ENCODE measurements at places on chromosomes 7 and 10. TPM values are rescaled to one million over a fixed set of nuclear protein-coding genes. Genes with fewer than 3 reads are reported as not detected.

The NRG3 gene
- total RNA-seq = 0.84 TPM

The DNAJC12 gene
- 2.0 TPM for total RNA-seq

The BAMBI gene
- 8.8 TPM for total RNA-seq

The LLCFC1 gene
- not detected for total RNA-seq

The SLC29A4 gene
- total RNA-seq = 2.9 TPM

The MRLN gene
- not detected for total RNA-seq

The HOXA10 gene
- 23.1 TPM for total RNA-seq

The TMEM140 gene
- total RNA-seq = 20.5 TPM

The FAM237B gene
- total RNA-seq = not detected

The TUBAL3 gene
- total RNA-seq = not detected

The RBAK gene
- 7.5 TPM for total RNA-seq

The CRYGN gene
- total RNA-seq = not detected

The HOXA5 gene
- total RNA-seq = 25.9 TPM

The FRA10AC1 gene
- total RNA-seq = 15.5 TPM

The DRGX gene
- total RNA-seq = not detected

The SPAM1 gene
- total RNA-seq = not detected

The NAT16 gene
- not detected for total RNA-seq

The TMEM168 gene
- 28.4 TPM for total RNA-seq

The ANK3 gene
- total RNA-seq = 86.3 TPM

The PGAM1 gene
- 154 TPM for total RNA-seq

The TFR2 gene
- not detected for total RNA-seq

The PLXNA4 gene
- total RNA-seq = 32.4 TPM

The PON1 gene
- not detected for total RNA-seq

The NPY4R2 gene
- total RNA-seq = not detected

The RNF32 gene
- total RNA-seq = not detected

The PPP1R3C gene
- total RNA-seq = 3.3 TPM

The FKBP6 gene
- not detected for total RNA-seq

The ZNF736 gene
- 14.1 TPM for total RNA-seq

The CALML3 gene
- not detected for total RNA-seq

The SYT15B gene
- total RNA-seq = 4.6 TPM

The ADRA2A gene
- 13.3 TPM for total RNA-seq

The UTF1 gene
- total RNA-seq = not detected

The LRRC17 gene
- 1.7 TPM for total RNA-seq

The HIP1 gene
- 54.7 TPM for total RNA-seq

The TMEM196 gene
- not detected for total RNA-seq

The PTPN20 gene
- total RNA-seq = 3.7 TPM

The CTAGE6 gene
- 0.90 TPM for total RNA-seq

The TRIL gene
- 2.8 TPM for total RNA-seq

The CYP26C1 gene
- total RNA-seq = not detected

The SPOCK2 gene
- total RNA-seq = 2.1 TPM

The ATP6V0E2 gene
- total RNA-seq = 39.2 TPM

The ITPRID1 gene
- total RNA-seq = not detected

The TMEM213 gene
- total RNA-seq = not detected

The ANKRD7 gene
- not detected for total RNA-seq

The RNF148 gene
- 2.1 TPM for total RNA-seq

The MMD2 gene
- total RNA-seq = not detected

The MYO1G gene
- 10.5 TPM for total RNA-seq

The MAGI2 gene
- 54.6 TPM for total RNA-seq

The OPALIN gene
- not detected for total RNA-seq

The CLRN3 gene
- not detected for total RNA-seq

The LRMDA gene
- total RNA-seq = 9.8 TPM

The GDF10 gene
- total RNA-seq = 20.1 TPM

The NEUROD6 gene
- not detected for total RNA-seq

The TRIM50 gene
- 0.20 TPM for total RNA-seq

The LBX1 gene
- total RNA-seq = 0.60 TPM

The FAM24B gene
- 8.6 TPM for total RNA-seq

Data from tibial nerve (tissue), 4 donors.